ENCODE measurements at places on chromosomes 12 and 14. TPM values are rescaled to one million over a fixed set of nuclear protein-coding genes. Genes with fewer than 3 reads are reported as not detected.

FAM186B gene
- 0.31 TPM for total RNA-seq

TMEM63C gene
- total RNA-seq, result 0.83 TPM

ACRBP gene
- total RNA-seq, result 14.3 TPM

RNU4-1 gene
- total RNA-seq, result 934 TPM

SOCS4 gene
- 22.5 TPM for total RNA-seq

CNOT2 gene
- total RNA-seq, result 143 TPM

TC2N gene
- 309 TPM for total RNA-seq

LBHD2 gene
- total RNA-seq, result not detected

ENDOU gene
- not detected for total RNA-seq

PKP2 gene
- total RNA-seq, result not detected

C12orf50 gene
- 0.14 TPM for total RNA-seq

PLEK2 gene
- total RNA-seq, result 1.3 TPM

ABCB9 gene
- 6.2 TPM for total RNA-seq

- H3K4me3 ChIP-seq, result no peak overlapping the region
- peaks cover 6% of the 10 kb centered on the region for H3K4me1 ChIP-seq
- H3K27ac ChIP-seq, result no peak overlapping the region
Observed at GRCh38 chr14:105885561-105886320, 359.4 kb downstream of the TMEM121 start.

DNA sequence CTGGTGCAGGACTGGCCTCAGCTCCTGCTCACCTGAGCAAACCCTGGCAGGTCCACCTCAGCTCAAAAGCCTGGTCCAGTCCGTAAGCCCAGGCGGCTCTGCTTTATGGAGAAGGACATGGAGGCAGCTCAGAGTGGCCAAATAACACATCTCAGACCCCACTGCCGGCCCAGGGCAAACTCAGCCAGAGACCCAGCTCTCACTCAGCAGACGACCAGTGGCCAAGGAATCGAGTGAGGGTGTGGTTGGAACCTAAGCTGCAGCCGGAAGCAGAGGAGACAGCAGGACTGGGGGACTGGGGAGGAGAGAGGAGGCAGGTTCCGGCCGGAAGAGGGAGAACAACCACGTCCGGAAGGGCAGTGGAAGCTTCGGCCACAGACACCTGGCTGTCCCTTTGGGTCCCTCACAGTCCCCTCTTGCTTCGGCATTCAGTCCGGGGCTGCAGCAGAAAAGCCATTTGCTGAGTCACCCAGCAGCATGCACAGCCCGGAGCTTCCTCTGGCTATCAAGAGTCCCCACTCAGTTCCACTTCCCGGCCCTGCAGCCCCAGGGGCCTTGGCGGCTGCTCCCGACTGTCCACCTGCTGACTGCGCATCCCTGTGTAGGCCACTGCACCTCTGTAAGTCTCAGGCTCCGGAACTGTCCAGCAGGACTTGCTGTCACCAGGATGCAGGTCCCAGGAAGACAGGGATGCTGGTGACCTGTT is 104.0 kb downstream of the CALM1 start:
- H3K27me3 ChIP-seq, result peaks cover 39% of the 10 kb centered on the region
- no peak overlapping the region for H3K27ac ChIP-seq
- DNase-seq, result no peak

- no peak overlapping the region for H3K4me3 ChIP-seq
- no peaks in the 10 kb centered on the region for H3K4me1 ChIP-seq
- no peak for DNase-seq
Observed at GRCh38 chr12:40261937-40262336, 37.1 kb downstream of the LRRK2 start.

- no peak overlapping the region for H3K27ac ChIP-seq
- no peak for DNase-seq
- no peaks in the 10 kb centered on the region for H3K4me1 ChIP-seq
- peaks cover 85% of the 10 kb centered on the region for H3K36me3 ChIP-seq
- H3K4me3 ChIP-seq, result no peak overlapping the region
- no peaks in the 10 kb centered on the region for H3K27me3 ChIP-seq
Observed at GRCh38 chr12:132074216-132074615, 69.9 kb downstream of the DDX51 start.

DNA sequence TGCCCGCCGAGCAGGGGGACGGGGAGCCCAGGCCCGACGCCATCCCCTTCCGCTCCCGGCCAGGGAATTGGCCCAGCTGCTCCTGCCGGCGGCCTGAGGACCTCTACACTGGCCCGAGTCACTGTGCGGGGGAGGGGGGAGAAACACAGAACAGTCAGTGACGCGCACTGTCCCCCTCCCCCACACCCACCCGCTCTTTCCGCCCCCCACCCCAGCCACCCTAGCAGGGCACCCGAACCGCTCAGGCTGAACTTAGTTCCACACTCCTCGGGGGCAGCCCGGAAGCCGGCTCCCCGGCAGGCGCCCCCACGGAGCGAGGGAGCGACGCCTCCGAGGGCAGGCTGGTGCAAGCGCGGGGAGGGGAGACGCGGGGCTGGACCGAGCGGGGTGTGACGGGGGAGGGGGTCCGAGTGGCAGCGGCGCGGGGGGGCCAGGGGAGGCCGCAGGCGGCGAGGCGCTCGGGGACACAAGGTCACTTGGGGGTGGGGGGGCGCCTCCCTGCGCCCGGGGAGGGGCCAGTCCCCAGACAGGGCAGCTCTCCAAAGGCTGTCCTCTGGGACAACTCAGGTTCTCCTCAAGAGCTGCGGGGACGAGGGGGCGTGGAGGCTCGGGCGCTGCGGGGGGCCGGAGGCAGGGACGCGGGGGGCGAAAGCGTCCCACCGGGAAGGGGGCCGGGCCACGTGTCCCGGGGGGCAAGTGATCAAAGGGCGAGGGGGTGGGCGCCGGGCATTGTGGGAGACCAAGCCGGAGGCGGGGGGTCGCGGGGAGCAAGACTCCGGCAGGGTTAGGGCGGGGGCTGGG is 648 bp downstream of the CHD4 start:
- H3K4me3 ChIP-seq, result peak overlapping the region; percentile 93
- peak overlapping the region; percentile 93 for H3K27ac ChIP-seq
- DNase-seq, result peak; percentile 58
- H3K27me3 ChIP-seq, result no peaks in the 10 kb centered on the region
- H3K36me3 ChIP-seq, result peaks cover 6% of the 10 kb centered on the region

- H3K27me3 ChIP-seq, result peaks cover 3% of the 10 kb centered on the region
- peaks cover 16% of the 10 kb centered on the region for H3K4me1 ChIP-seq
- H3K4me3 ChIP-seq, result no peak overlapping the region
- peak overlapping the region; percentile 5 for H3K27ac ChIP-seq
Observed at GRCh38 chr12:11958221-11959091, 112.3 kb upstream of the BCL2L14 start.

DNA sequence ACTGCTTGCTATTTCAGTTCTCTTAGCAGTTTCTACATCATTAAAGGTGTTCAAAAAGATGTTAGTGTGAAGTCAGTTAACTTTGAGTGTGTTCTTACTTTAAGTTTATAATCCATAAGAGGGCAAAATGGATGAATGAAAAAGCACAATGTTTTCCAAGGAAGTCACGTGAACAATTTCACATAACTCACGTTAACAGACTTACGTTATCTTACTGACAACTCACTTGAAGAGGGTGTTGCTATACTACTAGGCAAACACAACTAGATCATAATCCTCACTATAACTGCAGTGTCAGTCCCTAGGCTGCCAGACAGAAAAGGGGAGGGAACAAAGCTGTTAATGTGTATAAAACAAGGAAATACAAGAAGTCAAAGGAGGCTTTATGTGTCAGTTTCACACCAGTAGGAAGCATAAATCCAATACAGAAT is 6.4 kb downstream of the SLC2A13 start:
- H3K27ac ChIP-seq, result no peak overlapping the region
- no peaks in the 10 kb centered on the region for H3K36me3 ChIP-seq
- DNase-seq, result no peak
- no peak overlapping the region for H3K4me3 ChIP-seq
- H3K27me3 ChIP-seq, result no peaks in the 10 kb centered on the region
- H3K4me1 ChIP-seq, result peaks cover 17% of the 10 kb centered on the region

GRCh38 chr14:54815016-54815415 is 87.6 kb downstream of the GCH1 start:
- no peaks in the 10 kb centered on the region for H3K36me3 ChIP-seq
- no peak for DNase-seq
- H3K4me1 ChIP-seq, result no peaks in the 10 kb centered on the region
- no peak overlapping the region for H3K27ac ChIP-seq

DNA sequence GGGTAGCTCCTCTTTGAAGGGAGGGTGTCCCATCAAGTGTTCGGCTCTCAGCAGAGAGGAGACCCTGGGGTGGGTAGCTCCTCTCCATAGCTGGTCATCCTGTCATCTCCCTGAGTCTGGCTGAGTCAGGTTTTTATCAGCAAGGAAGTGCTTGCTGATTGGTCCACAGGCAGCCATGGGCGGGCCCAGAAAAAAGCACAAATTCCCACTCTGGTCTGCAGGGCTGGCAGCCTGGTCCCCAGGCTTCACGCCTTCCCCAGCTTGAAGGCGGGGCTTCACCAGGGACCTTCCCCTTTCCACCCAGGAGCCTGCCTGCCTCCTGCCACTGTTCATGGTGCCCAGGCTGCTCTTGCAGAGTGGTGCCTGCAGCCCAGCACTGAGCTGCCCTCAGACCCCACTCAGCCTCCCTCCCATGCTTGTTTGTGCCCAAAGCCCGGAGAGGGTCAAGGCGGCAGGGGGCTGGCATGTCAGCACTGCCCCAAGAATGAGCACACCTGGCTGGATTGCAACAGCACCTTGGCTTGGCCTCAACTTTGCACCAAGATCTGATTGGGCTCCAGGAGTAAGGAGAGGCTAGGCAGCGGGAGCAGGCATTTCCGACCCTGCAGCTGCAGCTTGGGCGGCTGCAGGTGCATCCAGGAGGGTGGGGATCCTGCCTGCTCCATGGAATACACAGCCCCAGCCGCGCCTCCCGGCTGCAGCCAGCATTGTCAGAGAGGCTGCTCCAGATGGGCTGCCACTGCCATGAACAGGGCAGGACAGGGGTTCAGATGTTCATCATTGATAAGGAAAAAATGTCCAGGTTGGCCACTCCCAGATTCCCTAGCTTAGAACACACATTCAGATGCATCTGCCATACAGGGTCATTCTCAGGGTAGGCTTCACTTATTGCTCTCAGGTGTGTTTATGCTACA is 22.0 kb upstream of the WDR89 start:
- no peak for DNase-seq
- no peaks in the 10 kb centered on the region for H3K27me3 ChIP-seq
- H3K36me3 ChIP-seq, result no peaks in the 10 kb centered on the region
- H3K4me3 ChIP-seq, result no peak overlapping the region

DNA sequence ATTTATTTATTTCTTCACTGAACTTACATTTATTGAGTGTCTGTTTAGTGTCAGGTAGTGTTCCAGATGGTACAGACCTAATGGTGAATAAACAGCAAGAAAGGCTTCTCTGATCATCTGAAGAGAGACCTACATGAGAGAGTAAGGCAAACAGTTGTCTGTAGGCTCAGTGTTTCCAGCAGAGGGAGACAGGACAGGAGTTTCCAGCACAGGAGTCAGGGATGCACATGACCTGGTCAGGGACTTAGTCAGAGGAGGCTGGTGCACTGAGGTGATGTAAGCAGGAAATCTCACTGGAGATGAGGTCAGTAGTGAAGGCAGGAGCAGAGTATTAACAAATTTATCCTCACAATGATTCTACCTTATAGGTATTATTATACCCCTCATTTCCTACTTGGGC is 233.2 kb downstream of the MDGA2 start:
- no peak overlapping the region for H3K4me3 ChIP-seq
- H3K4me1 ChIP-seq, result no peaks in the 10 kb centered on the region
- no peak overlapping the region for H3K27ac ChIP-seq

- no peaks in the 10 kb centered on the region for H3K4me1 ChIP-seq
- no peaks in the 10 kb centered on the region for H3K27me3 ChIP-seq
- DNase-seq, result no peak
- peaks cover 10% of the 10 kb centered on the region for H3K36me3 ChIP-seq
- H3K27ac ChIP-seq, result no peak overlapping the region
Observed at GRCh38 chr14:74675219-74675618, 37.7 kb downstream of the AREL1 start.

DNA sequence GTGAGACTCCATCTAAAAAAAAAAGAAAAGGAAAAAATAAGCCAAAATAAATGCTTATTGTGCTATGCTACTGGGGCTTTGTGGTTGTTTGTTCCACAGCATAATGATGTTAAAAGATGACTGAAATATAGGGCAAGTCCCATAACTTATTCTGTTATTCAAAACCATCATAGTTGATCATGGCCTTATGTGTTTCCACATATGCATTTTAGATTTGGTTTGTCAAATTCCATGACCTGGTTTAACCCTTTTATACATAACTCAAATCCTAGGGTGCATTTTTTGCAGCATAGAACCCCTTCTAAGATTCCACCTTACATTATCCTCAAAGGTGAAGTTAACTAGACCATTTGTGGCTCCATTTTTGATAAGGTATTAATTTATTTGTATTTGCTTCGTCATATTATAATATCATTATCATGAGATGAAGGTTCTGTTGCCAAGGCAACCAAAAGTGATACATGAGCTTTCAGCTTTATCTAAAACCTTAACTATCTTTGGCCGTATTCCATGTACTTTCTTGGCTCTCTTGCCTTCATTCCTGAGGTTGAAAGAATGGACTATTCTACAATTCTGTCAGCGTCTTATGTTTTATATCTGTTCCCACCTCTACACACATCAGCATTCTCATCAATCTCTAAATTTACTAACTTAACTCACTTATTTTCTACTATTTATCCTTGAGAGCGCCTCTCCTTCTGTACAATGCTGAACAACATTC is 138.7 kb upstream of the DYRK2 start:
- no peak for DNase-seq
- no peaks in the 10 kb centered on the region for H3K36me3 ChIP-seq
- no peaks in the 10 kb centered on the region for H3K27me3 ChIP-seq
- H3K4me3 ChIP-seq, result no peak overlapping the region
- H3K4me1 ChIP-seq, result peaks cover 24% of the 10 kb centered on the region
- H3K27ac ChIP-seq, result no peak overlapping the region

- DNase-seq, result no peak
- H3K27ac ChIP-seq, result no peak overlapping the region
- no peaks in the 10 kb centered on the region for H3K36me3 ChIP-seq
- no peak overlapping the region for H3K4me3 ChIP-seq
- peaks cover 14% of the 10 kb centered on the region for H3K27me3 ChIP-seq
Observed at GRCh38 chr12:120654656-120655055, 14.2 kb downstream of the CABP1 start.

GRCh38 chr12:40049268-40049667 is 56.6 kb downstream of the SLC2A13 start:
- no peak overlapping the region for H3K27ac ChIP-seq
- no peaks in the 10 kb centered on the region for H3K4me1 ChIP-seq
- H3K36me3 ChIP-seq, result no peaks in the 10 kb centered on the region
- DNase-seq, result no peak
- H3K4me3 ChIP-seq, result no peak overlapping the region

DNA sequence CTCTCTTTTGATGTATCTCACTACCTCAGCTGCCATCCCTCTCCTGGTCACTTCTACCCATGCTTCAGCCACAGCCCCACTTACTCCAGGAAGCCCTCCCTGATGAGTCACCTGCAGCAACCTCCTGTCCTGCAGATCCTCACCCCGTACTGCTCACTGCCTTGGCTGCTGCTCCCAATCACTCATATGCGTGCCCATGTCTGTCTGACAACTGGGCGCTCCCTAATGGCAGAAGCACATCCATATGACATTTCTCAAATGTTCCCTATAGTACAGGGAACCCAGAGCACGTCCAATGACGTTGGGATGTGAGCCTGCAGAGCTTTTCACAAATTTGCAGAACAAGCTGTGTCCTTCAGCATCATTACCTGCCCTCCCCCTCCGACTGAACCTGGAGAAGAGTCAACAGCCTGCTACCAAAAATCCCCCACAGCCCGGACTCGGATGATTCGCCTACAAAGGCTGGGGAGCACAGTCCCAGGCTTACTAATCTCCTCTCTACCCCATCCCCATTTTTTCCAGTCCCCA is 90.0 kb downstream of the SINHCAF start:
- peaks cover 23% of the 10 kb centered on the region for H3K27me3 ChIP-seq
- DNase-seq, result no peak
- no peak overlapping the region for H3K27ac ChIP-seq
- no peaks in the 10 kb centered on the region for H3K36me3 ChIP-seq
- peaks cover 6% of the 10 kb centered on the region for H3K4me1 ChIP-seq

GRCh38 chr14:22580625-22581024 is 8.4 kb downstream of the DAD1 start:
- H3K4me1 ChIP-seq, result peaks cover 37% of the 10 kb centered on the region
- peak overlapping the region; percentile 50 for H3K27ac ChIP-seq
- DNase-seq, result no peak
- peak overlapping the region; percentile 5 for H3K4me3 ChIP-seq

All from naive thymus-derived CD8-positive, alpha-beta T cell (primary cell).